Activated T-helper 1 cell treated with anti-CD3 and anti-CD28 coated beads, Interleukin-12 subunit alpha, Interleukin-12 subunit beta, Interleukin-2, Interleukin-4 antibody, amounts not matched to agents 30 ng/mL and 10 ng/mL and 1 ng/mL, durations not matched to agents 14 hours and 24 hours and 36 hours (primary cell): ENCODE measurements at places on chromosomes 3 and 15. TPM values are rescaled to one million over a fixed set of nuclear protein-coding genes. Genes with fewer than 3 reads are reported as not detected.

DNA sequence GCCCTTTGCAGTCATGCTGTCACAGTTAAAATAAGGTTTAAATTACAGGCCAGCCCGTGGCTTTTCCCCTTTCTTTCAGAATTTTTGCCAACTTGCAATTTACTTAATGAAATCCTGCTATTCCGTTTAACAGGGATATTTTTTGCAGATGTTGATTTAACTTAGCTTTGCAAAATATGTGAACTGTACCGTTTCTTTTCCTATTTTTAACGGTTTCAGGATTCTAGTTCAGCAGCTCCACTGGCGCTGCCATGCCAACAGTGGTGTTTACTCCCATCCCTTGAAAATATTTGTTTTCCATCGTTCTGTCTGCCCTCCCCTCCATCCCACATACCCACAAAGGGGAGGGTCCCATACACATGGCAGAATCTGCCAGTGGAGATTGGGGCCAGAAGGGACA is 54.3 kb downstream of the SMAD6 start:
- DNase-seq, result no peak

GRCh38 chr15:69568173-69569009 is 115.8 kb downstream of the RPLP1 start:
- DNase-seq, result no peak

GRCh38 chr15:79904271-79904670 is 7.5 kb upstream of the MTHFS start:
- no peak for DNase-seq

DNA sequence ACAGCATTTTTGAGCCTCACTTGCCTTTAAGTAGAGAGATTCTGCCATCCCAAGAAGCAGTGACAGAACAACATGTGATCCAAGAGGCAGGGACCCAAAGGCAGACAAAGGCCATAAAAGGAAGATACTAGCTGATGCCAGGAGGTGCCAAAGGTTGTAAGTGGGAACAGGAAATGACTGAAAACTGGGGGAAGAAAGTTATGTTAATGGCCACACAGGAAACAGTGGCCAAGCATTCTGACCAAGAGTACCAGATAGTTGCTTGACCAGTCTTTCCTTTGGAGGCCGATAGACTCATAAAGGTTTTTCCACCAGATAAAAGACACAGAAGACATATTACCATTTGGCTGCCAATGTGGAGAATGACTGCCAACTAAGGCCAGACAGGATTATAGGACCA is 274.5 kb upstream of the PEX5L start:
- no peak for DNase-seq

The HESX1 gene
- total RNA-seq, result 0.18 and 0.32 TPM in 2 replicates

The ECE2 gene
- total RNA-seq, result not detected in 2 replicates
